CD4-positive, alpha-beta T cell treated with Interleukin-10 for 1 hour (primary cell): ENCODE measurements at places on chromosomes 3 and 15.
A peak's percentile ranks its signal among the peaks of the same experiment; 100 is the strongest.

DNA sequence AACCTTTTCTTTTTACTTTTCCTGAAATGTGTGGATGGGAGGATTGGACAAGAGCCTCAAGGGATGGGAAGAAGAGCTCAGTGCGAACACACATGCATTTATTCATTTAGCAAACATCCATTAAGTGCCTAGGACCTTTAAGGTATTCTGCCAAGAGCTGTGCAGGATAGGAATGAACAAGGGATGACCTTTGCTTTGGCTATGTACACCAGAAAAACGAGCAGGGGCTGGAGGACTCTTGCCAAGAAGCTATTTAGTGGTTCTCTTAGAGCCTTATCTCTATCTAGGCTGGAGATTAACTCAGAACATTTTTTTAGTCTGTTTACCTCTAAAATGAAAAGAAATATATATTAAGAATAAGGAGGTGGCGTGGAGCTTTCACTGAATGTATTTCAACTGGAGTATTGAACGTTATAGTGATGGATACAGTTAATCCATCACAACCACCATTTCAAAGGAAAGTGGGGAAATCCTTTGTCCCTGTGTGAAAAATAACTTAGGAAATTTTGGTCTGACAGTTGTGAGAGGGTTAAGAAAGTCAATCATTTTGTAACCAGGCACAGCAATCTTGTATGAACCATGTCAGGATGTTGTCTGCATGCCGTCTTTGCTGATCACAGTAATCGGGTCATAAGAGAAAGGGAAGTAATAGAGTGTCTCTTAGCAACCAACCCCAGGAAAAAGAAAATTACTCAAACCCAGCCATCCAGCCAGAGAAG, 279.0 kb downstream of the LPP start:
- peak; percentile 34 for DNase-seq

GRCh38 chr3:85574006-85574705, 615.4 kb downstream of the CADM2 start:
- no peak for DNase-seq

DNA sequence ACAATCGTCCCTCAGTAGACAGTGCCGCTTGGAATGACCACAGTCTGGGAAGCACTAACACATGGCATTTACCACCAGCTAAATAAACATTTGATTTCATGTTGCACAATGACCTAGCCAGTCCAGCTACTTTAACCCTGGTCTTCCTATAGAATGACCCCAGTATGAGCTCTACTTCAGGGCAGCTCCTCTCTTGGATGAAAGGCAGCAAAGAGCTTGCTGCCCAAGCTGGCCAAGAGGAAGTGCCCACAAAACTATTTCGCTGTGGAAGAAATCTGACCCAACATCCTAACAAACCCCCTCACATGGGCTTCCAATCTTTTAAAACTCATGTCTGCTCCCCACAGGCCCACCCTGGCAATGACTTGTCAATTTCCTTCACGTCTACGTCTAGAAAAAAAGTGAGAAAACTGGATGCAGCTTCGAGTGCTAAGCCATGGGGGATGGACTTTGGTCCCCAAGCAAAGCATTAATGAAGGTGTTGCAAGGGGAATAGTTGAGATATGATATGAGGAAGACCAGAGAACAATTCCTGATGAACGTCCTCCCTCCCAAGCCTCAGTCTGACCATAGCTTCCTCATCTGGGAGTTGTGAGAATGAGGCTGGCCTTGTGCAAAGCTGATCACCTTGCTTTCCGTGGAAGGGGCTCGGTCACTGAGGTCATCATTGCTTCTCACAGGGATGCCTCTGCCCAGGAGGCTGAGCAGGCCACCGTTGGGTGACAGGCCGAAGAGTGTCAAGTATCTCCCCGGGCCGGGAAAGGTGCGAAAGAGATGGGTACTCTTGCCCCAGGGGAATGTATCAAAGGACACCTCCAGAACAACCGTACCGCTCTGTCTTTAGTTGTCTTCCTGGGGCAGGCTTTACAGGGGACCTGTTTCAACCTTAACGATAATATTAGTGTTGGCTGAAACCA, 964 bp downstream of the SLC25A20 start:
- DNase-seq, result no peak

DNA sequence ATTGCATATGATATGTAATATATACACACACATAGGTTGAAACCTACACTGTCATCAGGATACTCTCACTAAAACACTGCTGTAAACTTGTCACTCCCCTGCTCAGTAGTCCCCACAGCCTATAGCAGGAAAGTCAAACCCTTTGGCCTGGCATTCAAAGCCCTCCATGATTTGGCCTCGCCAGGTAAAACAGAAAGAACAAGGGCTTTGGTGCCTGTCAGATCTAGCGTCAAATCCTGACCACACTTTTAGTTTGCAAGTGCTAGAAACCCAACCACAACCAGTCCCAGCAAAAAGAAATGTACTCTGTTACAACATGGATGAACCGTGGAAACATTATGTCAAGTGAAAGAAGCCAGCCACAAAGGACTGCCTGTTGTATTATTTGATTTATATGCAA, 11.4 kb downstream of the CRABP1 start:
- no peak for DNase-seq

- DNase-seq, result no peak
These were observed 33.2 kb downstream of the ZNF106 start for GRCh38 chr15:42457445-42458442.

- DNase-seq, result peak; percentile 32
These were observed 462.4 kb downstream of the RAP2B start for GRCh38 chr3:153624310-153625030.

- no peak for DNase-seq
These were observed 8.8 kb upstream of the MAGI1 start for GRCh38 chr3:66047311-66048050.

- DNase-seq, result no peak
These were observed 803.9 kb downstream of the DIPK2A start for GRCh38 chr3:144775551-144775950.

- DNase-seq, result no peak
These were observed 237.8 kb downstream of the FMN1 start for GRCh38 chr15:32956711-32957110.

DNA sequence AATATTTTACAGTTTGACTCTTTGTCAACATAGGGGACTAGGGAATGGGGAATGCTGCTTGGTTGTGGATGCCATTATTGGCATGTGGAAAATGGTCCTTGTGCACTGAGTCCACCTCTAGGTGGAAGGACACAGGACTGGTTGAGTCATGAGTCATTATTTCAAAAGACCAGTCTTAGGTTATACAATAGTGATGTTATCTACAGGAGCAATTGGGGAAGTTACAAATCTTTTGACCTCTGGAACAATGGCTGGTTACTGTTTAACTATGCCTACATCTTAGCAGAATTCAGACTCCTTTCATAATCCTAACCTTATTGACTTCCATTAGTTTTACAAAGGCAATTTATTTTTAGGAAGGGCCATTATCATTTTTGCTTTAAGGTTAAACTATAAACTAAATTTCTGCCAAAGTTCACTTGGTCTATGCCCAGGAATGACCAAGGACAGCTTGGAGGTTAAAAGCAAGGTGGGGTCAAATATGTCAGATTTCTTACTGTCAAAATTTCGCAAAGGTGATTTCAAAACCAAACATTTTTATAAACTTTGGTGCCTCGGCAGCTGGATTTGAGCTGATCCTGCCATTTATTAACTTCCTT, 11.8 kb upstream of the CCR8 start:
- DNase-seq, result no peak

DNA sequence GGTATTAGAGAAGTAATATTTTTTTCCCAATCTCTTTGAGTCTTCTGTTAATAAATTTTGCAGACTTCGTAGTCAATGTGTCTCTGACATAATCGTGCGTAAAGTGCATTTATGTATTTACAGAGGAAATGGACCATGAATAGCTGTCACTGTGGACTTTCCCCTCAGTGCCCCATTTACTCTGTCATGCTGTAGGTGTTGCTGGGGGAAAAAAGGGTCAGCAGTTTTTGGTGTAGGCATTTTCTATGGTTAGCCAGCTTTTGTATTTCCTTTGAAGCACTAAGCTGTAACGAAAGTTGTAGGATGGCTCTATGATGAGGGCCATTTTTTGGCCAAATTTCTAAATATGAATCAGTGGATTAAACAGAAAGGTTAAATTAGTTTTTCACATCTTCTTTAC, 598.4 kb downstream of the FGF12 start:
- no peak for DNase-seq

DNA sequence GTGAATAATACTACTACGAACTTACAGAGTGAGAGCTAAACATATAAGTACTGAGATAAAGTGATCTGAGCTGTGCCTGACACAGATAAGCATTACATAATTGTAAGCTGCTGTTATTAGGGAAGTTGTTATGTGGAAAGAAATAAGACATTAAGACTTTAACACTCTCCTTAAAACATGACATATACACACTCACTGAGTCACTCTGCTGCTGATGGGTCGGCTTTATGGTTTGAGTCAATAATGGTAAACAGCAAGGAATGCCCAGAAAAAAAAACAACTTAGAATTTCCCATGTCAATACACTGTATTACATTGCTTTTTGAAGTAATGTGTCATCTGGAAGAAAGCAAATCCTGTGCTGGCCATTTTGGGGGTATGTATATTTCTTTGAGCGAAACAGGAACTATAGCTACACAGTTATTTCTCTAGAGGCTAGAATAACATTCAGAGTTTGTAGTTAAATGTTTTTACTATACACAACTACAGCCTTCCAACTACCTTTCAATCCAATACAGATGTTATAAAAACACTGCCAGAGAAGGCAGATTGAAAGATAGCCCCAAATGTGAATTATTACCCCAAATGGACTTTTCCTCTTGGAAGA, 22.8 kb upstream of the SPRED1 start:
- DNase-seq, result no peak

GRCh38 chr3:134486577-134487041, 752 bp downstream of the CEP63 start:
- peak; percentile 37 for DNase-seq

DNA sequence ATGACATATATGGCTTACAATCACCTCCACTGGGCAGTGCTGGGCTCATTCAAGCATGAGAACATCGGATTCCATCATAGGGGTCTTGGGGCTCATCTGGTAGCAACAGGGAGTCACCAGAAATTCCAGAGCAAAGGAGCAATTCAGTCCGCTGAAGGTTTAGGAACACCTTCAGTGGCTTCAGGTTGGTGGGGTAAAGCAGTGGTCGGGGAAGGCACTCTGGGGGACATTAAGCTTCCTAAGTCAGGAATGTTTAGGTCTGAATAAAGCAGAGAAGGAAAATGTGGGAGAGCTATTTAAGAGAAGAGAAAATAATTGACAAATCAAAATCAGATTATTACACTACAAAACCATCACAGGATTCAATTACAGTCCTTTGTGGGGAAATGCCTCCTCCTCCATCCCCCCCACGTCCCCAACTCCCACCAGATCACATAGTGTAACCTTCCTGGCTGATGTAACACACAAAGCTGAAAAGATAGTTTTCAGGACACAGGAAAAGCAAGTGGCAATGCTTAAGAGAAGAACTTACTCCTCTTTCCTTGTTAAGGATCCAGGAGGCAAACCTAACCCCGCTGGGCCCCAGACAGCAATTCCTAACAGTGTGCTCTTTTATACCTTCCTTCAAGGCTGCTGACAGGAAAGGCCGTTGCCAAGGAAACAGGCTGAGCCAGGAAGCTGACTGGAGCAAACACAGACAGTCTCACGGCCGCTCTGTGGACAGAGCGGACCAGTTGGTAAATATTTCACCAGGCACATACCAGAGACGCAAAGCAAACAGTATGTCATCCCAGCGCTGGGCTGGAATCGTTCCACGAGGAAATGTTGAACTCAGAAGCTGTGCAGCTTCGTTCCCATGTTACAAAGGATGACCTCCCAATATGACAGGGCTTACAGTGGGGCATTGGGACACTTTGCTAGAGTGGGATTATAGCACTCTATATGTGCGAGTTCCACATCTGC, 57.5 kb upstream of the LMCD1 start:
- no peak for DNase-seq

GRCh38 chr3:115388811-115389210, 234.5 kb upstream of the GAP43 start:
- DNase-seq, result no peak

DNA sequence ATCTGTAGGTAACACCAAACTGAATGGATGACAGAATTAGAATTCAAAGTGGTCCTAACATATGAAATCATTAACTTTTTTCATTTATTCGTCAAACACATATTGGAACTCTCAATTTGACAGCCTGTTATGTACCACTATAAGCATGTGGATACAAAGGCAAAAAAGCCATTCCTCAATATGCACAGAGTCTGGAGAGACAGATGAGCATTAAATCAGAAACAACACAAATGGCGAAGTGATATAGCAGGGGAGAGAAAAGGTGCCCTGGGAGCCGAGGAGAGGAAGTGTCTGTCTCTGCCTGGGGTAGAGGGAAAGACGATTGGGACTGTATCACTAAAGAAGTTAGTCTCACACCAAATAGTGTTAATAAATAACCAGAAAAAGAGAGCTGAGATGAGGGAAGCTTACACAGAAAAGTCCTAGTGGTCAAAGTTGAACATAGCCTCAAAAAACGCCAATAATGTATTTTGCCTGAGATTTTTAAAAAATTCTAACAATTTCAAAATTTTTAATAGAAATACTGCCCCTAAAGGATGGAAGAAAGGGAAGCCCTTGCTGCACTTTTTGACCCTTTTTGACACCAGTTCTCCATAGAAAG, 417.5 kb downstream of the TUSC7 start:
- DNase-seq, result no peak

DNA sequence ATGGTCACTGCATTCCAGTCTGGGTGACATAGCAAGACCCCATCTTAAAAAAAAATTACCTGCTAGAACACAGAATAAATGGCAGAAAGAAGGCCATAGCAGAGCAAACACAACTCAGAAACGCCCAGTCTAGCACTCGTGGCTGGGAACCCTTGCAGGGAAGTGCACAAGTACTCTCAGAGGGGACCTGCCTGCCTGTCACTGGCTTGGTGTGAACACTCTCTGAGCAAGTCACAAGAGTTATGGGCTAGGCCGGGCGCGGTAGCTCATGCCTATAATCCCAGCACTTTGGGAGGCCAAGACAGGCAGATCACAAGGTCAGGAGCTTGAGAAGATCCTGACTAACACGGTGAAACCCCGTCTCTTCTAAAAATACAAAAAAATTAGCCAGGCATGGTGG, 17.2 kb downstream of the SFMBT1 start:
- no peak for DNase-seq

GRCh38 chr3:49671291-49672288, 2.6 kb upstream of the APEH start:
- peak; percentile 79 for DNase-seq

GRCh38 chr3:195163719-195164572, 107.0 kb downstream of the XXYLT1 start:
- no peak for DNase-seq

GRCh38 chr3:11919390-11919789, 72.7 kb upstream of the TAMM41 start:
- no peak for DNase-seq

GRCh38 chr3:118781232-118781631, 253.4 kb downstream of the IGSF11 start:
- DNase-seq, result no peak

GRCh38 chr3:116601206-116601605, 108.4 kb upstream of the TUSC7 start:
- DNase-seq, result no peak

GRCh38 chr3:134563601-134564000, 77.7 kb downstream of the CEP63 start:
- no peak for DNase-seq
